MV-4-11 (cell line): ENCODE measurements at places on chromosomes 11 and 22.
A peak's percentile ranks its signal among the peaks of the same experiment; 100 is the strongest.

GRCh38 chr11:129965248-129965647 lies 37.4 kb downstream of the PRDM10 start:
- no peak for DNase-seq

DNA sequence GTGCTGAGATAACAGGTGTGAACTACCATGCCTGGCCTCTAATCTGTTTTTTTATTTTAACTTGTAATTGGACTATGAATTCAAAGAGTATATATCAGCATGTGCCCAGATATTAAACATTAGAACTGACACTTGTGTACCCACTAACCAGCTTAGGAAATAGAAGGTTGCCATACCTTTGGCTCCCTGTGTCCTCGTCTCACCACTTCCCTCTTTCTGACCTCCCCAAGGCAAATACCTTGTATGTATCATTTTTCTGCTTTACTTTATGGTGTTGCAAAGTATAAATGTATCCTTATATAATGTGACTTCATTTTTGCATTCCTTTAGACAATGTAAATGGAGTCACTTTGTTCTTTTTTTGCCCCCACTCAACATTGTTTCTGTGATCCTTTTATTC lies 9.1 kb downstream of the PPP6R3 start:
- DNase-seq, result no peak

- peak; percentile 100 for DNase-seq
Measured at GRCh38 chr22:17098379-17098819, 13.6 kb downstream of the IL17RA start.

DNA sequence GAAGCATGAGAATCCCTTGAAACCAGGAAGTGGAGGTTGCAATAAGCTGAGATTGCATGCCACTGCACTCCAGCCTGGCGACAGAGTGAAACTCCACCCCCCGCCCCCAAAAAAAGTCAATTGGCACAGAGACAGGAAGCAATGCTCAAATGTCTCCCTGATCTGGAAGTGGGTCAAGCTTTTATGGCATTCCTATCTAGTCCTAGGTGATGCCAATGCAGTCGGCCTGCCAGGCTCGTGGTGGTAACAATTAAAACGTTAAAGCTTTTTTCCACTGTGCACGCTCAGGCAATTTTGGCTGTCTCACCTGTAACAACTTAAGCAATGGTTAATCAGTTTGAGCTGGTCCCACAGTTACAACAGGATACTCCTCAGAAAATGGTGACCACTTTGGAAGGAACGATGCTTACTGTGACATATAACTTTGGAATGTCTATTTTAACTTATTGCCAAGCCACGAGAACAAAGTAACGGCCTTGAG lies 18.9 kb upstream of the PISD start:
- DNase-seq, result peak; percentile 19

DNA sequence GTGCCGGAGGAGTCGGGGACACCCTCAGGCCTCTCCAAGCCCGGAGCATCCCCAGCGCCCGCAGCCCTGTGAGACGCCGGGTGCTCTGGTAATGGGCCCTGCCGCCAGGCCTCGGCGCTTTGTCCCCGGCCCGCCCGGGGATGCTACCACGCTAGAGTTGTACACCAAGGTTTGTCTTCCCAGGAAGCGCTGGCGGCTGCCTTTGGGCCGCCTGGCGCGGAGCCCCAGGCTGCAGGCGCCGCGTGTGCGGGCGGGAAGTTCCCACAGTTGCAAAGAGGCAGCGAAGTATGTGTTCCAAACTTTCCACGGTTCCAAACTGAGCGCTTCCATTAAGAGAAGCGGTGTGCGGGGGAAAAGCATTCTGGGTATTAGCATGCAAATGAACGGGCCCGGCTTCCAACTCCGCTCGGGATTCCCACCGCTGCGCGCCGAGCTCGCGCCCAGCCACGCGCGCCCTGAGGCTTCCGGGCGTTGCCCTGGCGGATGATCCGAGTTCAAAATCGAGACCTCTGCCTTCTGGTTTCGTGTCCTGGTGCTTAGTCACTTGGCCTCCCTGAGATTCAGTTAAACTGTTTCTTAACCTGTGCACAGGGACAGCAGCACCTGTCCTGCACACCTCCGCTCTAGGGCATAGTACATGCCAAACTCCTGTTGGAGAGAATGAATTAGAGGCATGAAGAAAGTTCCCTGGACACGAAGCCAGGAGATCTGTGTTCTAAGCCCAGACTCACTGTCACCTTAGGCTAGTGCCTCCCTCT lies 1.3 kb upstream of the PATZ1 start:
- DNase-seq, result peak; percentile 75

- DNase-seq, result peak; percentile 87
Measured at GRCh38 chr11:81888391-81888790, 845.3 kb downstream of the FAM181B start.

DNA sequence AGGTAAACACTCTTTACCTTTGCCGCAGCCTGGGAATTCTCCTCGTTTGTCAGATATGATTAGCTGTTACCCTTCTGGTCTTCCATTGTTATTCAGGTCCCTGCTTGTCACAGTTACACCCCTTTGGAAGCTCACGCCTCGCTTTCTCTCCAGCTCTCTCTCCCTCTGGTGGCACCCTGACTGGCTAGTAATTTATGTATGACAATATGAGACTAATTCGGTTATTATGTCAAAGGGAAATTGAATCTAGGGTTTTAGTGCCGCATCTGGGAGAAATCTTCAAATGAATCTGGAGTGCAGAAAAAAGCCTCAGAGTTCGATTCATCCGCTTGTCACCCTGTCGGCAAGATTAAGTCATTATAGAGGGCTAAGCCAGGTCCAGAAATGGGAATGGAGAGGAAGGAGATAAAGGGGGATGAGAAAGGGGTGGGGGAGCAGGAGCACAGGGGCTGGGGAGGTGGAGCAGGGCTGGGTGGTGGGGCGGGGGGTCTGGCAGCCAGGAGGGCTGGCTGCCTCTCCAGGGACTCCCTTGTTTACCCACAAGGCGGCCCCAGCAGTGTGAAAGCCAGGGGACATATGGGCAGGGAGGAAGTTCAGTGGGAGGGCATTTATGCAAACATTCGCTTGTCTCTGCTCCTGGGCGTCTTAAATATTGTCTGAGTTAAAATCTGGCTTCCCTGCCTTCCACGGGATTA lies 179.0 kb upstream of the NECTIN1 start:
- peak; percentile 44 for DNase-seq

DNA sequence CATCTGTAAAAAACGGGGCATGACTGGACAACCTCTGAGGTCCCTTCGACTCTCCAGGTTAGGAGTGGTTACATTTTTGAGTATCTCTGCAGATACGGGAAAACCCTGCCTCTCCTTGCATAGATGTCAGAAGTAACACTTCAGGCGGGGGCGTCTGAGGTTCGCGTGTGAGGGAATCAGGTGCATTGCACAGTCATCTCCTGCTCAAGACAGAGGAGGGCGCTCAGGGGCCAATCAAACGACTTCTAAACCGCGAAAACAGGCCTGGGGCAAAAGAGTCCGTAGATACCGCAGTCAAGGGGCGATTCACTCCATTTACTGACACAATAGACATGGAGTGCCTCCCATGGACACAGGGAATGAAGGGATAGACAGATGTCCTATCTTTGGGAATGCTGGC lies 31.7 kb downstream of the KIRREL3 start:
- DNase-seq, result no peak

DNA sequence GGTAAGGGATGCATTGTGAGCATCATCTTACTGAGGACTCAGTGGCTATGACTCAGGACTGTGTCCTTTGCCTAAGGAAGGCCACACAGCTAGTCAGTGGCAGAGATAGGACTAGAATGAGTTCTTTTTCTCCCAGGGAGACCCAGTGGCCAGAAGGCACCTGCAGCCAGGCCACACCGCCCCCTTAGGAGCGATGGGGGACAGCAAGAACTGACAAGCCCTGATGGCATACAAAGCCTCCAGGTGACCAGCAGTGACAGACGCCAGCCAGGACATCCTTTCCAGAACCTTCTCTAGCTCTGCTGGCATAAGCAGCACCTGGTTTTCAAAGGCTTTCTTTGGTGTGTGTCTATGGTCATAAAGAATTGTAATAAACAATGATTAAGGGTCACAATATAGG lies 240.1 kb downstream of the ST3GAL4 start:
- no peak for DNase-seq
